ENCODE measurements at places on chromosomes 1 and 21.
A peak's percentile ranks its signal among the peaks of the same experiment; 100 is the strongest.

- no peak for DNase-seq
Observed at GRCh38 chr1:245807954-245808719, 653.4 kb downstream of the KIF26B start.

- peak; percentile 33 for DNase-seq
Observed at GRCh38 chr1:6923955-6924881, 139.0 kb downstream of the CAMTA1 start.

DNA sequence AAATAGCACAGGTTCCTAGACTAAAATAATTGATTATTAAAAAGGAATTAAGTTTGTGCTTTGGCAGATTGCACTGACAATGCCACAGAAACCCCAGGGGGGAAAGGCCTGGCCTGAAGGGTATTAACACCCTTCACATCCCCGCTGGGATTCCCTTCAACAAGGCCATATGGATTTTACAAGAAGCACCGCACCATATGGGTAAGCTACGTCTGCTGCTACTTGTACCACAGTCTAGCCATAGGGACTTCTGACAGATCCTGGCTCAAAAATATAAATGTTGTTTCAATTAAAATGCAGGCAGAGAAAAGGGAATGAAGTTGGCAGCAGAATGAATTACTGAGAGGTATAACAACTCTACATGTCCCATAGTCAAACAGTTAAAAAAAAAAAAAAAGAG, 101.0 kb downstream of the DENND1B start:
- no peak for DNase-seq

DNA sequence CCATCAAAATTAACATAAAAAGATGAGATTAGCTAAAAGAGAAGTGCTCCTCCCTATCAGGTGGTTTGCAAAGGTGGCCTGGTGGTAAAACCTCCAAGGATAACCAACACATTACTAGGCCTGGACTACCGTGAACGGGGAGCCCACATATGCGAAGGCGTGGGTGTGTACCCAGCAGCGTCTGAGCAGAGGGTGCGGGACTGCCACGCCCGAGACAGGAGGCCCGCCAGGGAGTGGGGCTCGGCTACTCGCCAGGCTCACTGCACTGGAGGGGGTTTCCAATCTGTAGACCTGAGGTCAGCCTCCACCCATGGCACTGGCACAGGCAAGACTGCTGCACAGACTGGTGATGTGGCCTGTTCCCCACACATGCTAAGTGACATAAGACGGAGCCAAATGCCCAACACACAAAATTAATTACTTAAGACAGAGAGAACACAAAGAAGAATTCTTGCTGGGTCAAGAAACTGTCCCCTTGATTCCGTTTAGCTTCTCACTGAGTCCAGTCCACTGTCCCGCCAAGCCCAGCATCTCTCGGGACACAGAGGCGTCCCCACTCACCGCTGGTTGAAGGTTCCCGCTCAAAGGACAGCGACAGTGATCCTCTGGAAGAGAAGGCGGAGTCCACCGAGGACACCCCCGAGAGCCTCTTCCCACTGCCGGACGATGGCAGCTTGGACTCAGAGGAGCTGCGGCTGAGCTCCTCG, 23.4 kb downstream of the RIPK4 start:
- DNase-seq: no peak

GRCh38 chr1:32377541-32378220, 15.3 kb downstream of the TSSK3 start:
- no peak for DNase-seq

DNA sequence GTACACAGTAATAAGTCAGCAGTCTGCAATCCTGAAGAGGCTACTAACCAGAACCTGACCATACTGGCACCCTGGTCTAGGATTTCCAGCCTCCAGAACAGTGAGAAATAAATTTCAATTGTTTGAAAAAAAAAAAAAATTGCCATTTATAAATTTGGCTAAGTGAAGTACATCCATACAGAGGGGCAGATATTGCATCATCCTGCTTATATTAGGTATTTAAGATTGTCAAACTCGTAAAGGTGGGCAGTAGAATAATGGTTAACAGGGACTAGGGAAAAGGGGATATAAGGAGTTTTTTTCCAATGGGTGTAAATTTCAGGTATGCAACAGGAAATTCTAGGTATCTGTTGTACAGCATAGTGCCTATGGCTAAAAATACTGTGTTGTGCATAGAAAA, 1250.9 kb downstream of the BRINP3 start:
- no peak for DNase-seq

DNA sequence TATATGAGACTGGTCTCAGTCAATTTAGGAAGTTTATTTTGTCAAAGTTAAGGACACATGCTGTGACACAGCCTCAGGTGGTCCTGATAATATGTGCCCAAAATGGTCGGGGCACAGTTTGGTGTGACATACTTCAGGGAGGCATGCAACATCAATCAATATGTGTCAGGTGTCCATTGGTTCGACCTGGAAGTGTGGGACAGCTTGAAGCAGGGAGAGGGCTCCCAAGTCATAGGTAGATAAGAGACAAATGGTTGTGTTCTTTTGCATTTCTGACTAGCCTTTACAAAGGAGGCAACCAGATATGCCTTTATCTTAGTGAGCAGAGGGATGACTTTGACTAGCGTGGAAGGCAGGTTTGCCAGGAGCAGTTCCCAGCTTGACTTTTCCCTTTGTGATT, 4.5 kb upstream of the ERVH48-1 start:
- no peak for DNase-seq

DNA sequence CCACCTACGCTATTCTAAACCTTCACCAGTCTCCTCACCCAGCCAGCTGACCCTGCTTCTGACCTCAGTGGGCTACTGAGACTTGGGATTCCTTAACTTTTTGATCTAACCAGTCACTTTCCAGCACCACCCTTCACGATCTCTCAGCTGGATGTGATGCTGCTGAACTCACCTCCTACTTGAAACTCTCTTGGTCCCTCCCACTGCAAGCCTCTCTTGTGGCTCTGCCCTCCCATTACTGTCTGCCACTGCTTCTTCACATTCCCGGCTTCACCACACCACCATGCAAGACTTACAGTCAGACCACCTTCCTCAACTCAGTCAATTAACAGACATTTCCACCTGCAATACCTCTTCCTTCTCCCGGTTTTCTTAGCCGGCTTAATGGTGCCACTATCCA, 6.3 kb downstream of the TAF5L start:
- no peak for DNase-seq

GRCh38 chr1:104163912-104164476, 414.3 kb downstream of the AMY1C start:
- no peak for DNase-seq

GRCh38 chr1:174584071-174584470, 136.3 kb downstream of the GPR52 start:
- no peak for DNase-seq

DNA sequence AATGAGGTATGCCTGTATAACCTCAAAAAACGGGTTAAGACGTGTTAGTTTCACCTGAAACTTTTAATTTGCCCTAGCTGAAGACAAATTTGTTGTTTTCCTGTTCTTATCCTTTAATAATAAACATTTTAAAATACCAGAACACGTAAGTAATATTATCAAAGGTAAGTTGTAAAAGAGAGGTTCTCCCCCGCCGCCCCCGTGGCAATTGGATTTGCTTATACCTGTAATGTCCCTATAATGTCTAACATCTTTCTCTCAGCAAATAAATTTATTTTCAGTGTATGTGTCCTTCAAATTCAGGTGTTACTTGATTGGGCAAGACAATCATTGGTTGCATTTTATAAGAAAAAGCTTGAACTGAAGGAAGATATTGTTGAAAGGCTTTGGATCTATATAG, 5.9 kb downstream of the URB2 start:
- DNase-seq: no peak

GRCh38 chr1:228093050-228093906, 9.8 kb downstream of the C1orf35 start:
- no peak for DNase-seq

- peak; percentile 47 for DNase-seq
Observed at GRCh38 chr1:26697978-26698849, 2.4 kb downstream of the ARID1A start.

GRCh38 chr21:41167348-41168342, at the start of gene BACE2:
Gene BACE2, plus strand, starts transcription at chr21:41168160. Its CDS starts 104 bp downstream, at chr21:41168264.
- DNase-seq: no peak

DNA sequence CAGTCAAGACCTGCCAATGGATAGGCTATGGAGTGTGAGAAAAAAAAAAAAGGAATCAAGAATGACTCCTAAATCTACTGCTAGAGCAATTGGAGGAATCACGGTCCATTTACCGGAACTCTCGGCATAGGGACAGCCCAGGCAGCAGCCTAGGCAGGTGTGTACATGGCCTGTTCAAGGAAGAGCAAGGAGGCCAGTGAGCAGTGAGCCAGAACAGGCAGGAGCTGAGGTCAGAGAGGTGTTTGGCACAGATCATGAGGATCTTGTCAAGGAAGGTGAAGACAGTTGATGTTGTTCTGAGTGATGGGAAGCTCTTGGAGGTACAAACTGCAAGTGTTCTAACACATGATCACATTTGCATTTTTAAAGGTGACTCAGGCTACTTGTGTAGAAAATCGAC, 40.6 kb upstream of the HHAT start:
- DNase-seq: no peak

DNA sequence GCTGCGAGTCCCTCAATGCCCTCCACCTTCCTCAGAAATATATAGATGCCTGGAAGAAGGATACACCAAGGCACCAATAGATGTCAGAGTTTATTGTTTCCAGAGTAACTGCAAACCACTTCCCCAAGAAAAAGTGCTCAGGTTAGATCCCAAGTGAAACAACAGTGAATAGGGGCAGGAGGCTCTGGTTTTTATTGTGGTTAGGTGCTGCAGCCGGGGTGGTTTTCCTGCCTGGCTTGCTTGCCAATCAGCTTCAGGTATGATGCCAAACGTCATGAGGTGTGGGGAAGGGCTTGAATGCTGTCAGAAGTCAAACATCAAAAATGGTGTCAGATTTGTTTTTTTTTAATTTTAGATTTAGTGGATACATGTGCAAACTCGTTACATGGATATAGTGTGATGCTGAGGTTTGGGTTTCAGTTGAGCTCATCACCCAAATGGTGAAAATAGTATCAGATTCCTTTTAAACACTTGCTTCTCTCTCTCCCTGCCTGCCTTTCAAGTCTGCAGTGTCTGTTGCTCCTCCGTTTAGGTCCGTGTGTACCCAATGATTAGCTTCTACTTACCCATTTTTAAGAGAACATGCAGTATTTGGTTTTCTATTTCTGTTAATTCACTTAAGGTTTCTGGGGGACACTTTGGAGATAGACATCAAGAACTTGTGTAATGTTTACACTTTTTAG, 1317.0 kb downstream of the MRPL39 start:
- no peak for DNase-seq

DNA sequence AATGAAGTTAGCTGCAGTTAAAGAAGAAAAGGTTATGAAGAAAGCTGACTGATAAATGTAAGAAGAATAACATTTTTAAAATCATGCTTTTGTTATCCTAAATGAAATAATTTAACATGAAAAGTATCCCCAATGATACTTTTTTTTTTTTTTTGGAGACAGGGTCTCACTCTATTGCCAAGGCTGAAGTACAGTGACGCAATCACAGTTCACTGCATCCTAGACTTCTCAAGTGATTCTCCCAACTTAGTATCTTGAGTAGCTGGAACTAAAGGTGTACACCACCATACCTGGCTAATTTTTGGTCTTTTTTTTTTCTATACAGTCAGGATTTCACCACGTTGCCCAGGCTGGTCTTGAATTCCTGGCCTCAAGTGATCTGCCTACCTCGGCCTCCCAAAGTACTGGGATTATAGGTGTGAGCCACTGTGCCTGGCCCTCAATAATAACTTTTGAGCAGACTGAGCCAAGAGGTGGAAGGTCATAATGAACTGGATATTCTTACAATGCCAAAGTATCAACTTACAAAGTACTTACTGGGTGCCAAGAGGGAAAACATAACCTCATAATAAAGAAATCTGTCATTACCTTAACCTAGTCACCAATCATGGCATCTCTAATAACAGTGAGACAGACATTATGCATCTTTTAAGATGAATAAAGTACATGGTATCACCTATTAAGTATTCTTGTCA, 94.5 kb downstream of the EVI5 start:
- DNase-seq: no peak

GRCh38 chr1:20399606-20400180, 86.3 kb downstream of the CAMK2N1 start:
- no peak for DNase-seq

DNA sequence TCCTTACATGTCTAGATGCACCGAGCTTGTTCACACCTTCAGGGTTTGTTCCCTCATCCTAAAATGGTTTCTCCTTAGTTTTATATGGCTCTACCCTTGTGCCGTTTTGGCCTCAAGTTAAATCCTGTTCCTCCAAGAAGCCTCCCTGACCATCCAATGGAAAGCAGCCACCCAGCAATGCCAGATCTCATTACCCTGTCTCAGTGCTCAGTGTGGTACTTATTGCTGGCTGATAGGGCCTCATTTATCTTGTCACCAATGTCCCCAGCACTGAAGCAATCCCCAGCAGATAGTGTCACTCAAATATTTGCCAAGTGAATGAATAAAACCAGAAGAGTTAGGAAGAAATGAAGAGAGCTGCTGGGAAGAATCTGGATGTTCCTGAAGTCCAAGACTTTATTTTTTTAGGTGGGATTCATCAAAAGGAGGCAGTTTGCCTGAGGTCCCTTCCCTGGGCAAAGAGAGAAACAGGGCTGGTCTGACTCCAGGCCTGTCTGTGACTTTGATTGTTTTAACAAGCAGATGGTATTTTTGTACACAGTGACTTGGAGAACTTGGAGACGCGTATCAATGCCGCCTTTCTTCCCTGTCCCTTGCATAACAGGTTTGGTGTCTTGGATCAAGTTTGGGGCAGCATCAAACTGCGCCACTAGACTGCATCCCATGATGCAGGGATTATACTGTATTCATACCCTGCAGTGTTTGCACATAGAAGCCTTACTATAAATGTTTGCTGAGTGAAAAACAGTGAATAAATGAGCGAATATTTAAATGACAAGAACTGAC, 221.2 kb downstream of the DISC1 start:
- no peak for DNase-seq

DNA sequence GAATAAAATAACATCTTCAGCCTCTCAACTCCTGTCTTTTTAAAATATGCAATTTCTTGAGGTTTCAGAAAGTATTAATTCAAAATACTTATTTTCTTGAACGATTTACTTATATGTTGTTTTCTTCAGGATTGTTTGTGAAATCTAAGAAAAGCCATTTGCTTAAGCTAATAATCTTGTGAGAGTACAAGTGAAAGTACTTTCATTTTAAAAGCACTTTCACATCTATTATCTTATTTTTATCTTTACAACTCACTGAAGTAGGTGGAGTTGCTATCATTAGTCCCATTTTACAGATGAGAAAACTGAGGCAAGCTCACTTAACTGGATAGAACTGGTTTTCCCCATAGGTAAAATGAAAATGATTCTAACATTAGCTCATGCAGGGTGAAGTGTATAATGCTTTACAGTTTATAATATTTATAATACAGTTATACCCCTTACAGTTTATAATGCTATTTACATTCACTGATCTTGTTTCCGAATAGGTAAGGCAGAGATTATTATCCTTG, 4.7 kb upstream of the PLPP3 start:
- DNase-seq: no peak

Data from dorsolateral prefrontal cortex (tissue), 122 donors.